ENCODE measurements at places on chromosomes 4 and X.

DNA sequence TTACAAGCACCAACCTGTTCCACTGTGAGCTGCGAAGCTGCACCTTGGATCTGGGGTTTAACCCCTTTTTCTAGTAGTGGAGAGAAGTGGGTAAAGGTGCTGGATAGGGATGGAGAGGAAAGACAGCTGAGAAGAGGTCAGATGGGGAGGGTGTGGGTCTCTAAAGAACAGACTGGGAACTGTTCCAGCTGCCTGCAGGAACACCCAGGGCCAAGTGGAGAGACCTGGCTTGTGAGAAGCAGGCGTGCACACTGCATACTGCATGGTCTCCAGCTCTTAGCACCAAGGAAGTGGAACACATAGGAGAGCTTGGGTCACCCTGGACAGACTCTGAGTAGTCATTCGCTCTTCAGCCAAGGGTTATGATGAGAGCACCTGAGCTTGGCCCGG lies 16.1 kb downstream of the BCOR start:
- no peak for DNase-seq

DNA sequence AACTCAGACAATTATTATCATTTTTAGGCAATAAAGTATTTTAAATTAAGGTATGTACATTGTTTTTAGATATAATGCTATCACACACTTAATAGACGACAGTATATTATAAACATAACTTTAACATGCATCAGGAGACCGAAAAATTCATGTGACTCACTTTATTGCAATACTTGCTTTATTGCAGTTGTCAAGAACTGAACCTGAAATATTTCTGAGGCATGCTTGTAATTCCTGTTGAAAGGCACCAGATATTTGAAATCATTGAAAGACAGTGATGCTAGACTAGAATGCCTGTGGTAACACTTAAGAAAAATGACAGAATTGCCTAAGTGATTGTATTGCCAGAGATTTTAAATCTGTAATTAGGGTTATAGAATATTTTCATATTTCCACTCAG lies 175.6 kb upstream of the MAGEB2 start:
- DNase-seq, result peak; percentile 4

DNA sequence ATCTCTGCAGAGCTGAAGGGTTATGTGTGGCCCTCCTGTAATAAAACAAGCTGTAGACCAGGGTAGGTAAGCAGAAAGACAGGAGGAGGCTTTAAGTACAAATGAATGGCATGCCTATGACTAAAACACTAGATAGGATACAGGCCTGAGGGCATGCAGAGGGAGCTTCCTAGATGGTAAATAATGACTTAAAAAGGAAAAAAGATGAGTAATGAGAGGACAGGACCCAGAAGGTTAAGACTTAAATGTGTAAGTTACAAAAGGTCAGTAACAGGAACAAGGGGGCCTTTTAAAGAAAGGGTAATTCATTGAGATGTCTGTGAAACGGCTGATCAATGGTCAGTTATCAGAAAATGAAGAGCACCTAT lies 194.8 kb downstream of the SOWAHB start:
- no peak for DNase-seq

DNA sequence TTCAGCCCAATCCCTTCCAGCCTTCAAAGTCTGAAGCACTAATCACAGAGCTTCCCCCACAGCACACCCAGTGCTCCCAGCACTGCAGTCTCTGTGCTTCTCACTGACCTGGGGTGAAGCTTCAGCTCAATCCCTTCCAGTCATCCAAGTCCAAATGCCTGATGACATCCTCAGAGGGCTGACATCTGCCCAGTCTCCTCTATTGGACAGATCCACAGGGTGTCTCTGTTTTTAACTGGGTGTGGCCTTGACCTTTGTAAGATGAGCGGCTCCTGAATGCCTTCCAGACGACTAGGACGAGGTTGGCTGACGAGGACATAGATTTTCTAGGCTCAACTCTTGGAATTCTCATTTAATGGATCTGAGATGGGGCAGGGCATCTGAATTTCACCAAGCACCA lies 7.6 kb upstream of the SLC2A9 start:
- peak; percentile 22 for DNase-seq

DNA sequence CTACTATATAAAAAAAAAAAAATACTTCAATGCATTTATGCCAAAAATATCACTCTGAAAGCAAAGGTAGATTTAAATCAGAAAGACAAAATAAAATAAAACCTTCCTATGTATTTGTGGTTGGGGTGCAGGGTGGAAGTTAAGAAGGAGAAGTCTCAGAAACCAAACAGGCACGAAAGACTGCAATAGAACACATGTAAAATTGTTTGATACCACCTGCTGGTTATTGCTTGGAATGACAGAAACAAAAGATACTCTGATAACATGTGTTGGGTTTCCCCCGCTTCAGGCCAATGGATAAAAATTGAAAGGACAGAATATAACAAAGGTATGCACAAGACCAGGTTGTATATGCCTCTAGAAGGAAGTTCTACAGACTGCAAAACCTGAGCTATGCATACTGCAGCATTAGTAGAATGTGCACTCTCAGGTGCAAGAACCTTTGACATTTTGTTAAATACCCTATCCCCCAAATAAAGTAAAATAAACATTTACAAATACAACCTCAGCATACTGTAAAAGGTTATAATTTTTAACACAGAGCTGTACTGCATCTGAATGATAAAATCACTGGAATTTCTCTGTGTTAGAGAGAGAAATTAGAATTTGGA lies 118.8 kb downstream of the GABRA2 start:
- no peak for DNase-seq

Data from AG08395 (cell line).